NCI-H1092 (cell line): ENCODE measurements at places on chromosomes 2 and 18.

- DNase-seq = no peak
Measured at GRCh38 chr2:180343528-180344345, 336.6 kb upstream of the CWC22 start.

GRCh38 chr2:72722492-72723070, 103.3 kb downstream of the EXOC6B start:
- no peak for DNase-seq

- no peak for DNase-seq
Measured at GRCh38 chr2:112814278-112814677, 22.3 kb downstream of the IL1B start.

DNA sequence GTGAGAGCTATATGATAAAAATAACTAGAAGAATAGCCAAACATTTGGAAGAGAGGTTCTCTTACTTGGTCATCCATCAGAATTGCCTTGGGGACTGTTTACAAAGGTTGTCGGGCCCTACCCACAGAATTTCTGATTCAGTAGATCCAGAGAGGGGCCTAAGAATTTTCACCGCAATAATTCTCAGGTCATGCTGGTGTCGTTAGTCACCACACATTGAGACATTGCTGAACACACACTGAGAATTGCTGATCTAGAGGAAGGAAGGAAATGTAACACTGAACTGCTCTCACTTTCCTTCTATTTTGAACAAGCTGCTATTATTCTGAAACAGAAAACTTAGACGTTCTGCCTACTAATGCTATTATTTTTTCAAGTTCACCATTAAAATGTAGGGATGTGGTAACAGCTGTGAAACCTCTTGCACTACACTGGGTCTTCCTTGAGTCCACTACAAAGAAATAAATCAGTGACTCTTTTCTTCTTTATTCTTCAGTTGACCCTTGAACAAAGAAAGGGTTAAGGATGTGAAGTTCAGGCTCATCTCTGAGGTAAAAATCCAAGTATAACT, 491.3 kb downstream of the DPP10 start:
- no peak for DNase-seq

- no peak for DNase-seq
Measured at GRCh38 chr2:232348936-232349335, 29.6 kb upstream of the ALPP start.
